B cell (primary cell): ENCODE measurements at places on chromosomes 5 and 9. TPM values are rescaled to one million over a fixed set of nuclear protein-coding genes. Genes with fewer than 3 reads are reported as not detected.

Gene TMEFF1
- total RNA-seq = not detected in 2 replicates

Gene SAXO1
- 0.07 TPM in 1 of 2 replicates, not detected in the other for total RNA-seq

Gene AJM1
- total RNA-seq = 2.3 and 2.9 TPM in 2 replicates

Gene NXNL2
- total RNA-seq = not detected in 2 replicates

Gene SLC12A7
- total RNA-seq = 34.4 and 36.8 TPM in 2 replicates

Gene PCA3
- not detected in 2 replicates for total RNA-seq

Gene ADAMTS16
- not detected in 2 replicates for total RNA-seq

Gene ALDH7A1
- total RNA-seq = 2.4 and 3.3 TPM in 2 replicates

Gene PCDHGA9
- 1.9 and 2.5 TPM in 2 replicates for total RNA-seq

Gene NUTM2G
- total RNA-seq = not detected in 2 replicates

Gene PGGT1B
- total RNA-seq = 63.4 and 64.8 TPM in 2 replicates
